ENCODE measurements at places on chromosomes 4 and X.

GRCh38 chr4:56535915-56536314 is 30.3 kb downstream of the ARL9 start:
- DNase-seq, result no peak
- H3K27ac ChIP-seq, result no peak overlapping the region
- peaks cover 9% of the 10 kb centered on the region for H3K4me1 ChIP-seq
- no peaks in the 10 kb centered on the region for H3K36me3 ChIP-seq

GRCh38 chr4:107269175-107269574 is 233.1 kb upstream of the DKK2 start:
- no peaks in the 10 kb centered on the region for H3K27me3 ChIP-seq
- no peak overlapping the region for H3K27ac ChIP-seq
- H3K4me3 ChIP-seq, result no peak overlapping the region

DNA sequence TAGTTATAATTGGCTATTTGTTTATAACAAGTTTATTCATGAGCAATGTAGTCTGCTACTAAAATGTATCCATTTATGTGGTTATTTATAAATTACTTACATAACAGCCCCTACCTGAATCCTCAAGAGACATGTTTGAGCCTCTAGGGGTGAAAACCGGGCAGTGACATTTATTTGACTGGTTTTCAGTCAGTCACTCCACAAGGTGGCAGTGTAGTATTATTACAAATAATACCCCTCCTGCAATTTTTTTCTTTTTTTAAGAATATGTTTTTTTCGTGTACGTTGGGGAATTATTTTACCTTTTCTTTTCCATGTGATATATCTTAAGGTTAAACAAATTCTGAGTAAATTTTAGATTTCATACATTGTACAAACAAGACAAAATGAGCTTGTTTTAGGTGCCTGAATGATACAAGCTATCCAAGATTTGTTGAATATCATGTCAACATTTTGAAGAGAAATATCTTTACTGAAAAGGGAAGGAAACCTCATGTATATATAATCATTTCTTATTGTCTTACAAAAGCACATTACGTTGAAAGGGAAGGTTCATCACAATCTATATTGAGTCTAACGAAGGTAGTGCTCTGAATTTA is 598.7 kb upstream of the TECRL start:
- no peak for DNase-seq
- H3K27me3 ChIP-seq, result no peaks in the 10 kb centered on the region
- no peak overlapping the region for H3K4me3 ChIP-seq
- no peaks in the 10 kb centered on the region for H3K4me1 ChIP-seq
- H3K27ac ChIP-seq, result no peak overlapping the region
- no peaks in the 10 kb centered on the region for H3K36me3 ChIP-seq

- no peak for DNase-seq
- H3K27me3 ChIP-seq, result no peaks in the 10 kb centered on the region
- H3K36me3 ChIP-seq, result no peaks in the 10 kb centered on the region
- H3K4me3 ChIP-seq, result no peak overlapping the region
- no peak overlapping the region for H3K27ac ChIP-seq
Observed at GRCh38 chr4:13289391-13289790, 194.7 kb downstream of the RAB28 start.

GRCh38 chr4:132313852-132314251 is 835.2 kb upstream of the PCDH10 start:
- no peaks in the 10 kb centered on the region for H3K4me1 ChIP-seq
- no peaks in the 10 kb centered on the region for H3K27me3 ChIP-seq
- no peaks in the 10 kb centered on the region for H3K36me3 ChIP-seq
- H3K4me3 ChIP-seq, result no peak overlapping the region
- DNase-seq, result no peak

GRCh38 chr4:123300222-123301039 is 96.2 kb upstream of the SPRY1 start:
- H3K36me3 ChIP-seq, result no peaks in the 10 kb centered on the region
- no peaks in the 10 kb centered on the region for H3K4me1 ChIP-seq
- no peaks in the 10 kb centered on the region for H3K27me3 ChIP-seq
- H3K4me3 ChIP-seq, result no peak overlapping the region
- peak; percentile 16 for DNase-seq
- H3K27ac ChIP-seq, result no peak overlapping the region

DNA sequence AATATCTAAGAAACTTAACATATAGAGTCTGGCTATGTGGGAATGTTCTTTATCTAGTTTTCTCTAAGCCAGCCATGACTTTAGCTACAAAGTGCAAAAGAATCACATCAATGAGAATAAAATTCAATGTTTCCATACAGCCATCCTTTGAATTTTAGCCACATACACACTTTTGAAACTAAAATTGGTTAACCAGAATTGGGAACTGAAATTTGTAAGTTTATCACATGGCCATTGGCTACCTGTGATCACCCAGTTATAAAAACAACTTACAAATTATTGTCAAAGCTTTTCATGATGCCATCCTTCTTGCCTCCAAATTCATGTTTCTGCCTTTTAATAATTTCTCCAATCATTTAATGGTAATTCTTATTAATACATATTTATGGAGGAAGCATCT is 49.9 kb downstream of the PAK3 start:
- no peak overlapping the region for H3K4me3 ChIP-seq
- no peaks in the 10 kb centered on the region for H3K4me1 ChIP-seq
- DNase-seq, result no peak
- no peak overlapping the region for H3K27ac ChIP-seq
- no peaks in the 10 kb centered on the region for H3K27me3 ChIP-seq

DNA sequence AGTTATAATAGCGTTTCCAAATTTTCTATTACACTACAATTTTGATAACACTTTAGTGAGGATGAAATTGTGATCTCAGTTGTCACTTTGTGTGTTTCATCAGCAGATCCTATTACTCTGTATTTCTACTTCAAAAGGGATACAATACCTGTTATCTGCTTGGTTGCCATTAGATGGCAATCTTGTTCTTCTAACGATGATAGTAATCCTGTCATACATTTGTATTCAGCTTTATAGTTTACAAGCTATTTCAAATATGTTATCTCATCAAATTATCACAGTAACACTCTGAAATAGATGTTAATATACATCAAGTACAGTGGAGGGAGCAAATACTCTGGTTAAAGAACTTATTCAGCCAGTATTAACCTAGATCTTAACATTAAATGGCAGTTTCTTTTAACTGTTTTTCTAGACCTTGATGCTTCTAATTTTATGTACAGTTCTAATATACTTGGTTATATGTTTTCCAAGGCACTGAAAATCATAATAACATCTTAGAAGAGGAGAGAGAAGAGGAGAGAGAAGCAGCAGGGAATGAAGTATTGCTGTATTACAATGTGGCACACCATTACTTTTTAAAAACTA is 292.0 kb downstream of the CCSER1 start:
- no peak for DNase-seq
- H3K4me3 ChIP-seq, result no peak overlapping the region
- no peaks in the 10 kb centered on the region for H3K36me3 ChIP-seq
- no peak overlapping the region for H3K27ac ChIP-seq

- H3K36me3 ChIP-seq, result no peaks in the 10 kb centered on the region
- H3K4me1 ChIP-seq, result peaks cover 13% of the 10 kb centered on the region
- DNase-seq, result peak; percentile 58
- H3K4me3 ChIP-seq, result peak overlapping the region; percentile 55
Observed at GRCh38 chrX:135974279-135974856, 580 bp upstream of the MMGT1 start.

- no peak overlapping the region for H3K27ac ChIP-seq
- H3K4me3 ChIP-seq, result no peak overlapping the region
- DNase-seq, result no peak
- no peaks in the 10 kb centered on the region for H3K36me3 ChIP-seq
- no peaks in the 10 kb centered on the region for H3K4me1 ChIP-seq
Observed at GRCh38 chr4:15159477-15160019, 157.3 kb downstream of the CPEB2 start.

DNA sequence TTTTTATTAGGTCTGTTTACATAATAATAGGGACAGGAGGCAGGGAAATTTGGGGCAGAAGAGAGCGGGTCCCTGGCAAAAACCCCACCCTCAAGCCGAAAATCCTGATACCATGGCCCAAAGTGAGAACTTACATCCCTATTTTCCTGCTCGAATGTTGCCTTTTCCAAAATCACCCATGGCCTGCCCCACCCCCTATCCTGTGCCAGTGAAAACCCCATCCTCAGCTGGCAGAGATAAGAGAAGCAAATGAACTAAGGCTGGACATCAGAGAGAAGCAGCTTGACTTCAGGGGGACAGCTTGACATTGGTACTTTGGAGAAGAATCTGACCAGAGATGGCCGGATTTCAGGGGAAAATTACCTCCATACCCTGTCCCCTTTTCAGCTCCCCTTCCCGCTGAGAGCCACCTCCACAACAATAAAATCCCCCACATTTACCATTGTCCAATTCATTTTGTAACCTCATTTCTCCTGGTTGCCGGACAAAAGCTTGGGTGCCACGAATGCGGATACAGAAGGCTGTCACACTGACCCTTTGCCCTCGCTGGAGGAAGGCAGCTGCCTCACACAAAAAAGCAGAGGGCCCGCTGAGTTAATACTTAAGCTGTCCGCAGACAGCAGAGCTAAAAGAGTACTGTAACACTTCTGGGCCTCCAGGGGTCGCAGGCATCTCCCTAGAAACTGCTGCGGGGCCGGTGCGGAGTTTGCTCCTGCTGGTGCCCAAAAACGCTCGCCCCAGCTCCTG is 196.2 kb downstream of the SNCA start:
- no peak overlapping the region for H3K4me3 ChIP-seq
- no peak overlapping the region for H3K27ac ChIP-seq
- H3K27me3 ChIP-seq, result peaks cover 4% of the 10 kb centered on the region
- DNase-seq, result no peak

- no peaks in the 10 kb centered on the region for H3K27me3 ChIP-seq
- no peak overlapping the region for H3K27ac ChIP-seq
- no peak for DNase-seq
- no peaks in the 10 kb centered on the region for H3K36me3 ChIP-seq
- peaks cover 6% of the 10 kb centered on the region for H3K4me1 ChIP-seq
Observed at GRCh38 chr4:186158021-186158813, 33.1 kb upstream of the CYP4V2 start.

DNA sequence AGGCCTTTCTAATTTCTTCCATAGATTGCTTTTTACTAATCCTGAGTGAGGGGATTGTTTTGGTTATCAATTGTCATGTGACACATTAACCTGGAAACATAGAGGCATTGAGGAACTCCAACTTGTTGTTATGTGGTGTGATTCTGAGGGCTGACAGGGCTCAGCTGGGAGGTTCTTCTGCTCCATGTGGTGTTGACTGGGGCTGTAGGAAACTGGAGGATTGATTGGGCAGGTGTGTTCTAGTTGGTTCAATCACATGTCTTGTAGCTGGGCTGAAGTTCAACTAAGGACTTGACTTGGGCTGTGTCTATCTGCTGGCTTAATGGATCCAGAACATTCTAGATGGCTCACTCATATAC is 10.8 kb upstream of the CRLF2 start:
- H3K27ac ChIP-seq, result no peak overlapping the region
- H3K36me3 ChIP-seq, result no peaks in the 10 kb centered on the region
- no peak for DNase-seq
- no peak overlapping the region for H3K4me3 ChIP-seq
- H3K4me1 ChIP-seq, result peaks cover 3% of the 10 kb centered on the region
- no peaks in the 10 kb centered on the region for H3K27me3 ChIP-seq

GRCh38 chr4:37236165-37236564 is 8.4 kb upstream of the NWD2 start:
- H3K4me1 ChIP-seq, result no peaks in the 10 kb centered on the region
- DNase-seq, result no peak
- no peak overlapping the region for H3K27ac ChIP-seq
- H3K36me3 ChIP-seq, result no peaks in the 10 kb centered on the region
- H3K27me3 ChIP-seq, result peaks cover 2% of the 10 kb centered on the region

DNA sequence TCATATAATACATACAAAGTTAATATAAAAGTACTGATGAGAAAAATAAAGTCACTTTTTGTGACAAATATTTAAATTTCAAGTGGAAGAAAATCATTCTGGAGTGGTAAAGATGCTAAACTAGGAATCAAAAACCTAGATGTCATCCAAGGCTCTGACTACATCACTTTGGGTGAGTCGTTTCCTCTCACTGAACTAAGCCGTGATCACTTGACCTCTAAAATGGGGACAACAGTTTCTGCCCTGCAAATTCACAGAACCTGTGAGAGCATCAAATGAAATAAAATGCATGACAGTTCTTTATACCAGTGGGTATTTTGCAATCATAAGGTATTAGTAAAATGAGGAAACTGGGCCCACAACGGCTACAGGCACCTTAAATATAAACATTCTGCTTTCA is 63.8 kb downstream of the PRDM5 start:
- no peak overlapping the region for H3K4me3 ChIP-seq
- H3K36me3 ChIP-seq, result no peaks in the 10 kb centered on the region
- no peak for DNase-seq
- H3K27ac ChIP-seq, result no peak overlapping the region
- no peaks in the 10 kb centered on the region for H3K27me3 ChIP-seq

DNA sequence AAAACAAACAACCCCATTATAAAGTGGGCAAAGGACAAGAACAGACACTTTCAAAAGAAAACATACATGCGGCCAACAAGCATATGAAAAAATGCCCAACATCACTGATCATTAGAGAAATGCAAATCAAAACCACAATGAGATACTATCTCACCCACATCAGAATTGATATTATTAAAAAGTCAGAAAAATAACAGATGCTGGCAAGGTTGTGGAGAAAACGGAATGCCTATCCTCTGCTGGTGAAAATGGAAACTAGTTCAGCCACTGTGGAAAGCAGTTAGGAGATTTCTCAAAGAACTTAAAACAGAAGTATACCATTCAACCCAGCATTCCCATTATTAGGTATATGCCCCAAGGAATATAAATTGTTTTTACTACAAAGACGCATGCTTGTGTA is 112.5 kb downstream of the JADE1 start:
- no peak overlapping the region for H3K4me3 ChIP-seq
- H3K36me3 ChIP-seq, result peaks cover 2% of the 10 kb centered on the region
- no peaks in the 10 kb centered on the region for H3K27me3 ChIP-seq
- no peak overlapping the region for H3K27ac ChIP-seq
- H3K4me1 ChIP-seq, result no peaks in the 10 kb centered on the region
- no peak for DNase-seq

DNA sequence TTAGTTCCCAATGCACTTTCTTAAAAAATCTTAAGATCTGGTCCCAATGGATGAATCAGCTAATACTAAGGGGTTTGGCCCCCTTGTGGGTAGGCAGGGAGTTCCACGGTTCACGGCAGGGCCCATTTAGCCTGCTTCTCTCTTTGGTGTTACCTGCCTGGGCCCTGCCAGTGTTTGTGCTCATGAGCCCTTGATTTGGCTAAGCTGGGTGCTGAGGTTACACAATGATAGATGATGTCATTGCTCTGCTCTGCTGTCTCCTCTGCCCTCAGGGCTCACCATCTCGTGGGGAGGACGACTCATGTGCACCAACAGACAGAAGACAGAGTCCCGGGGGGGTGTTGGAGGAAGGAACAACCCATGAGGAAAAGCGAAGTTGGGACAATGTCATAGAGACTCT is 24.4 kb downstream of the RTL5 start:
- DNase-seq, result peak; percentile 32
- no peak overlapping the region for H3K27ac ChIP-seq
- peaks cover 73% of the 10 kb centered on the region for H3K4me1 ChIP-seq
- peaks cover 7% of the 10 kb centered on the region for H3K36me3 ChIP-seq
- no peaks in the 10 kb centered on the region for H3K27me3 ChIP-seq

Data from CD4-positive, alpha-beta T cell (primary cell).